Renal pelvis (tissue), 12 donors: ENCODE measurements at places on chromosomes 5 and 9. TPM values are rescaled to one million over a fixed set of nuclear protein-coding genes. Genes with fewer than 3 reads are reported as not detected.

DNA sequence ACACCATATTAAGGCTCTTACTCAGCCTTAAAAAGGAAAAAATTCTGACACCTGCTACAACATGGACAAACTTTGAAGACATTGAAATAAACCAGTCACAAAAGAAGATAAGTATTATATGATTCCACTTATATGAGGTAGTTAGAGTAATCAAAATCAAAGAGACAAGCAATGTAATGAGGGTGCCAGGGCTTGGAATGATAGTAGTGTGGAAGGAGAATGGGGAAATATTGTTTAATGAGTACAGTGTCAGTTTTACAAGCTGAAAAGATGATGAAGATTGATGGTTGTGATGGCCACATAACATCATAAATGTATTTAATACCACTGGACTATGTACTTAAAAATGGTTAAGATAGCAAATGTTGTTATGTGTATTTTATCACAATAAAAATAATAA lies 485.7 kb downstream of the SPATA31D1 start:
- DNase-seq: no peak

DNA sequence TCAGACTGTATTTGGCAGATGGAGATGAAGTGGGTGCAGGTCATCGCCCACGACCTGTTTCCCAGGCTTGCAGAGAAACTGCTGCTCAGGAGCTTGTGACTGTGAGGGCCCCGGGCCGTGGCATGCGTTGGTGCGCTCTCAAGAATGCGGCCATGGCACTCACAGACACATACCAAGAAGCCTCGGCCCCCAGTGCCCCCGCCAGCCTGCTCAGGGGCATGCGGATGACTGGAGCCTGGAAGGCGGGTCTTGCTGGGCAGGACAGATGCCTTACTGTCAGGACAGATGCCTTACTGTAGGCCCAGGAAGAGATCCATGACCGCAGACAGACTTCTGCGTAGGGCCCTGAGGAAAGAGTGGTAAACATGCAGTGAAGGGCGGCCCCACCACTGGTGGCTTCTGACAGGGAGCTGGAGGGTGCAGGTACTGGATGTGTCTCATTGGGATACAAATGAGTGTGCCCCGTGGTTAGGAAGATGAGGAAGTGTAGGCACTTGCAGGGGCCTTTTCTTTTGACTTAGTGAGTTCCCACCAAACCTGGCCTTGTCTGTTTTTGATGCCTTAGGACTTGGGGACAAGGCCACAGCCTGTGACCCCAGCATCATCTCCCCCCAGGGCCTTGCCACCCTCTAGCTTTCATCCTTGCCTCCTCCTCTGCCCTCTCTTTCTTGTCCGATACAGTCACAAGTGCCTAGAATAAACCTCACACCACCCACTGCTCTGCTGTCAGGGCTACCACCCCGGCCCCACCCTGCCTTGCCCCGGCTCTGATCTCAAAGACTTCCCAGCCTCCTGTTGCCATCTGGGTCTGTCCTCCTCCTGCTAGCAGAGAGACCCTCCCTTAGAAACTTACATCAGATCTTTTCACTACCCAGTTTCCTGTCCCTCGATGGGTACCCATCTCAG lies 68.8 kb upstream of the ABL1 start:
- no peak for DNase-seq

The KLHL3 gene
- 26.6 TPM for polyA plus RNA-seq

DNA sequence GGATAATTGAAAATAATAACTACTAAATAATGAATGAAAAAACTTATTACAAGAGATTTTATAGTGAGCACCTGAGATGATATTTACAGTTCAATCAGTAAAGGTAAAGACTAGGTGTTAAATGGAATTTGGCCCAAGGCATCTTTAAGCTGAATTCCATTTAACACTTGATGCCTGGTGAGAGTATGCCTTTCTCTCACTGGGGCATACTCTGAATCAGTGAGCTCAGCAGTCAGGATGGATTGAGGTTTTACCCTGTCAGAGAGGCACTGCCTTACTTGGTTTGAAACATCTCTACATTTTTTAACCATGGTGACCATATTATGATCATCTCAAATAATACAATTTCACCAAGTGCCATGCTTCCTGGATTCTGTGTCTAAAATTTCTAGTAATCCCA lies 1416.3 kb downstream of the MAT2B start:
- DNase-seq: no peak

GRCh38 chr5:16812448-16812847 lies 123.6 kb downstream of the MYO10 start:
- DNase-seq: no peak

- DNase-seq: no peak
Measured at GRCh38 chr9:33437898-33438297, 9.5 kb downstream of the AQP3 start.

DNA sequence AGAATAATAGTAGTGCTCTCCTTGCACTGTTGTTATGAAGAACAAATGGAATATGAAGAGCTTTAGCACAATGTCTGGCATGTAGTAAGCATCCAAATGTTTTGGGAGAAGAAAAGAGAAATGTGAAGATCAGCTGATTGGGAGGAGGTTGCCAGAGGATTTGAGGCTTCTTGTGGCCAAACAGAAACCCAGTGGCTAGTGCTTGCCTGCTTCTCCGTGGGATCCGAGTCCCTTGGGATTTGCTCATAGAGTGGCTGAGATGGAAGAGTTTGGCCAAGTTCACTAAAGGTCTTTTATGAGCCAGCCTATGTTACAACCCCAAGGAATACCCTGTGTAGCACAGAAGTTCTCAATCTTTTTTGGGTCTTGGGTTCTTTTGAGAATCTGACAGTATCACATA lies 86.0 kb downstream of the ANGPTL2 start:
- no peak for DNase-seq

GRCh38 chr5:68534956-68535520 lies 319.5 kb downstream of the PIK3R1 start:
- DNase-seq: no peak

The ASS1 gene
- 329 TPM for polyA plus RNA-seq

The RMND5B gene
- polyA plus RNA-seq: 34.2 TPM

- DNase-seq: no peak
Measured at GRCh38 chr5:40615586-40616170, 64.0 kb upstream of the PTGER4 start.

GRCh38 chr5:31983851-31984250 lies 190.3 kb downstream of the GOLPH3 start:
- DNase-seq: peak; percentile 57

The BARHL1 gene
- polyA plus RNA-seq: not detected

- no peak for DNase-seq
Measured at GRCh38 chr5:52710310-52710971, 77.3 kb upstream of the ITGA1 start.

The SH3RF2 gene
- polyA plus RNA-seq: 7.7 TPM

The SPINK6 gene
- polyA plus RNA-seq: not detected

GRCh38 chr5:555058-555623 lies 30.9 kb upstream of the SLC9A3 start:
- no peak for DNase-seq

The RFESD gene
- polyA plus RNA-seq: 4.6 TPM

The PCDHA2 gene
- 0.18 TPM for polyA plus RNA-seq

DNA sequence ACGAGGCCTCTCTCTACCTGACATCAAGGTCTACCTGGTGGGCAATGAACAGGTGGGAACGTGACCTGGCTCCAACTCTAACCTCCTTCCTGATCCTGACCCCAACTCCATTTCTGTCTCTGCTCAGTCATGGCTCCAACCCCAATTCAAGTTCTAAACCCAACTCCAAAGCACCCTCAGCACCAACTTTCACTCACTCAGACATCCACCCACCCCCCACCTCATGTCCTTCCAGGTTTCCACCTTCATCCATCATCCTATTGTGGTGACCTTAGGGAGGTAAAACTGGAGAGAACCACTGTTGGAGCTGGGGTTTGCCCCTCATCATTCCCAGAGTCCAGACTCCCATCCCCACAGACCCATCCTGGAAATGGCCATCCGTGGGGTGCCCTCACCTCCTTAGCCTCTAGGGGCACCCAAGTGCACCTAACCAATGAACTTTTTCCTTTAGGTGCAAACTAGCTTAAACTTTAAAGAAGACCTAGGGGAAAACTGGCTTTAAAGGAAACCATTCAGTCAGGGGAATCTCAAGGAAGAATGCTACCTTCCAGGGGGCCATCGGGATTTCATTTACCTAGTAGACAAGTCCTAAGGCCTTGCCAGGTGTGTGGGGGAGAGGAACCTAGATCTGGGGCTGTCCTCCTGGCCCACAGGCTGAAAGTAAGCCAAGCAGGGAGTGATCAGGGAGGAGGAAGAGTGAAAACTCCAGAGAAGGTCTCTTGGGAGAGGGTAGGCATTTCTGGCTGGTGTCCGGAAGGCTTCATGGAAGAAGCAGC lies 11.3 kb downstream of the RGS14 start:
- DNase-seq: no peak

- DNase-seq: no peak
Measured at GRCh38 chr9:103649086-103649485, 445.0 kb upstream of the SMC2 start.

DNA sequence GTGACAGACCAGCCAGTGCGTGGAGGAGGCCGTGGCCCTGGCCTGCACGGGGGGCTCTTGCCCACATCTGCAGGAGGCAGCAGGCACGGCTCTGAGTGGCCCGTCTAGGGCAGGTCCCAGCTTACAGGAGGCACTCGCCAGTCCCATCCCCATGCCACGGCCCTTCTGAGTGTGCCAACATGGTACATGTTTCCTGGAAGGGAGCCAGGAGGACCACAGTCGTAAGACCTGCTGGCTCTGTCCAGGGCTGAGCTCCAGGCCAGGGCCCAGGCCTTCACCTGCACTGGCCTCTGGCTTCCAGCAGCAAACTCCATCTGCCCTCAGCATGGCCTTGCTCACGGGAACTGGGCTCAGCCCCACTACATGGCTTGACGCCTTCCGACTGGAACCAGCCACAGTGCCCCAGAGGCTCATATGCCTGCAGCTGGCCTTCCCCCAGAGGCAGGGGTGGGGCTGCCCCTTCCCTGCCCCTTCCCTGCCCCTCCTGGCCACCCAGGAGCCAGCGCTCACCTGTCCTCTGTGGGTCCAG lies 3.8 kb downstream of the NKD2 start:
- no peak for DNase-seq

DNA sequence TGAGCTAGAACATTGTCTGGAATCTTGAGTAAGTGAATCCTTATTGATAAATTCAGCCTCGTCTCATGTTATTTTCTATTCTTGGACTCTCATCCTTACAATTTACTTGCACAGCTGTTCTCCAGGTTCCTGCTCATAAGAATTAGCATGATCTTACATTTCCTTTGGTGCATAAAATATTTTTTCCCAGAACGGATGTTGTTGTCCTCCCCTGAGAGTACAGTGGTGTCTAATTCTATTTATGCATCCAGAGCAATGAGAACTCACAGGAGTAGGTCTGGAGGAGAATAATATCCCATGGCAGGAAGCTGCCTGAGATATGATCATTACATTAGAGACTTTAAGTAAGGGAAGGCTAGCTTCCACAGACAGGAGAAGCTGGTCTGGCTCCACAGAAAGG lies 178.4 kb upstream of the MAST4 start:
- no peak for DNase-seq

DNA sequence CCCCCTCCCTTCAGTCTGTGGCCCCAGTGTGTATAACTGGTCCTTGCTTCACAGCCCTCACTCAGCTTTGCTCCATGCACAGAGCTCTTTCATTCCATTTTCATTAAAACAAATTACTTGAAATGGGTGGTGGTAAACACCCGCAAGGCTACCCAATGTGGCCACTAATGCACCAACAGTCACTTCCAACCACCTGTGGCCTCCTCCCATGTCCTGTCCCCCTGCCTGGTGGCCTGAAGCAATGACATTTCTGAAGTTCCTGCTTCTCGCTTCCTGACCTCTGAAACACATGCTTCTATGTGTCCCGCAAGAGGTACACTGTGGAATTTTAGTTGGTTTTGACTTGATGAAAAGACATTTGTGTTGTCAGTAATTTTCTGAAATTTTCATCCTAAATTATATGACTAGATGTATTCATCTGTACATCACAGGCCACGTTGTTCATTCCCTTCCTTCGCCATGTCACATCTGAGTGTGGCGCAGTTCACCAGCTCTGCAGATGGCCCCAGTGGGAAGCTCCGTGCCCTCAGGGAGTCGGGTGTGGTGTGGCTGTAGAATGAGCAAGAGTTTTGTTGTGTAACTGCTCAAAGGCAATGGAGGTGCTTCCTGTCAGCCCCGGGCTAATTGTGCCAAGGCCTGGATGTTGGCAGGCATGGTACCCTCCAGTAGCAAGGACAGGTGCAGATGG lies 9.6 kb downstream of the ROPN1L start:
- DNase-seq: no peak

The TSSK1B gene
- 0.09 TPM for polyA plus RNA-seq

The MRPL41 gene
- 28.5 TPM for polyA plus RNA-seq

The SNX24 gene
- polyA plus RNA-seq: 19.9 TPM

- DNase-seq: no peak
Measured at GRCh38 chr5:158212917-158213316, 354.0 kb upstream of the CLINT1 start.

The SAXO1 gene
- 0.14 TPM for polyA plus RNA-seq

GRCh38 chr9:4936823-4937222 lies 48.2 kb upstream of the JAK2 start:
- DNase-seq: no peak
